ENCODE measurements at places on chromosomes 12 and 14.

DNA sequence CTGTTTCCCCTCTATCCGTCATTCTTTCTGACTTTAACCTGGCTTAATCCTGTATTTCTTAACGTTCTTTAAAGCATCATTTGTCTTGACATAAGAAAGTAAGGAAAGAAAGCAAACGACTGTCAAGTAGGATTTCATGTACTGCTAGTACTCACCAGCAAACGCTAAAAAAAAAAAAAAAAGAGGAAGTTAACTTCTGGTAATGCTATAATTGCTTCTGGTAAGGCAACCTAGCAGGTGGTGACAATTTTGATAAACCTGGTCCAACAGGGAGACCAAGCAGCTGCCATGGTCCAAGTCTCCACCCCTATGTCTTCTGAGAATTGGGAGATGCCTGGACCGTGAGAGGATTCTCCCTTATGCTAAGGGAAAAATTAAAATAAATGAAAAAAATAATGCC, 306.6 kb downstream of the DAD1 start:
- DNase-seq: no peak

DNA sequence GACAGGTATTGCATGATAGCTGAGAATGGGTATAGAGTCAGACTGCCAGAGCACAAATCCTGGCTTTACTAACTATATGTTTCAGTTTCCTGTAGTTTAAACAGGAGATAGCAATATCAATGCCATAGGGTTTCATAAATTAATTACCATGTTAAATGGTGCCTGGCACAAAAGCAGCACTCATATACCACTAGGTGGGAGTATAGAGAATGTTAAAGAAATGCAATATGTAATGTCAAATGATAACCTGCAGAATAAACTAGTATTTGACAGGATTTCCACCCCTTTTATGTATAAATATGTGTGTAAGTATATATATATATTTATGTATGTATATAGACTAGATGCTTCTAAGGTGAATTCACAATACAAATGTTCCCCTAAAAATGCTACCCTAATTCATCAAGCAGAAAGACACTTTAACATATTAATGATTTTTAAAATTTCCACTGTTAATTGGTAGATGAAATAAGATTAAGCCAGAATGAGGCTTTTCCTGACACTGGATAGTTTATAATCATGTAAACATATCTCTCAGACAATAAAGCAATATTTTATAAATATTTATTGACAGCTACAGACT, 8.6 kb downstream of the WDR89 start:
- DNase-seq: no peak

DNA sequence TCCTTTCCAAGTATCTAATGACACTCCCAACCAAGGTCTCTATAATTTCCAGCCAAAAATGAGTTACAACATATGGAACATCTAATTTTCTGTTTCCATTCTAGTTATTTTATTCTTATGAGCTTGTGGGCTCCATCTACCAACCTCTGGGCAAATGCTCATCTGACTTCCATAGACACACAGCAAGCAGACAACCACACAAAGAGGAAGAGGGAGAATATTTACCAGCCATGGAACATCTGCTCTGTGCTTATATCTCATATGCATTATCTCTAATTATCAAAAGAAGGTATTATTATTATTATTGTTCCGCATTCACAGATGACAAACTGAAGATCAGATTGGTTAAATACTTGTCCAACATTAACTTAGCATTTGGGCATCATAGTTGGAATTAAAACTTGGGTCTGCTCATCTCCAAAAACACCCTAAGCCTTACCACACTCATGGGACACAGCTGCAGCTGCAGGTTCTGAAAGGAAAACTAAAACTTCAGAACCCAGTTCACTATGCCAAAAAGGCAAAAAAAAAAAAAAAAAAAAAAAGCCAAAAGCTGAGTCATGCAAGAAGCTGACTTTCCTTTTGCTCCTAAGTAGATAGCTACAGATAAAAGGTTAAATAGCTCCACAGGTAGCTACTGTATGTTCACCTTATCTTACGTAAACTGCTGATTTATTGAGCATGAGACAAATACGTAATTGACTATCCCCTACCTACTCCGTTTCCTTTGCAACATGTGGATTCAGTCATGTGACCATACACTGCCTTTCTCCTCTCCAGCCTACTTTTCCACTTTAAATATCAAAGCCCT, 23.6 kb upstream of the TCL1B start:
- no peak for DNase-seq

GRCh38 chr12:119448611-119449131, 114.1 kb downstream of the CCDC60 start:
- no peak for DNase-seq
